ENCODE measurements at places on chromosomes 6 and 20. TPM values are rescaled to one million over a fixed set of nuclear protein-coding genes. Genes with fewer than 3 reads are reported as not detected.

DNA sequence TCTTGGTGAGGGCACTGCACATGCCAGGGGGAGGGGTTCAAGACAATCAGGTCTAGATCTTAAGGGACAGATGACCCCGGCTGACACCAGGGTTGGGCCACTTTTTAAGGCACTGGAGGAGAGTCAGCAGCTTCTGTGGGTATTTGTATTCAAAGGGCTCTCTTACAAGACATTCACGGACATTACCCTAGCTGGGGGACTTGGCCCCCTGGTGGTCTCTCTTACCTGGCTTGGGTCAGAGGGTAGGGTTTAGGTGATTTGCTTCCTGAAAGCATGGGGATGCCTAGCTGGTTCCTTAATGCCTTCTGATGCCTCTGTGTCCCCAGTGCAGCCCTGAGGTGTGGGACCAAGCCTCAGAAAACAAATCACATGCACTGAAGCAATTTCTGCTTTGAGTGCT lies 354.7 kb downstream of the CDC5L start:
- no peak for DNase-seq

The XKR7 gene
- not detected for total RNA-seq

GRCh38 chr6:109442393-109442924 lies 1.9 kb downstream of the SMPD2 start:
- DNase-seq = no peak

The DDRGK1 gene
- 40.2 TPM for total RNA-seq

- no peak for DNase-seq
These were observed 30.1 kb downstream of the OR2B6 start for GRCh38 chr6:27986928-27987725.

- no peak for DNase-seq
These were observed 46.0 kb downstream of the ZFP64 start for GRCh38 chr20:52145587-52145986.

The HSD17B8 gene
- 30.8 TPM for total RNA-seq

The RNASET2 gene
- 62.1 TPM for total RNA-seq

- DNase-seq = no peak
These were observed 40.2 kb upstream of the SAMHD1 start for GRCh38 chr20:36991703-36992102.

DNA sequence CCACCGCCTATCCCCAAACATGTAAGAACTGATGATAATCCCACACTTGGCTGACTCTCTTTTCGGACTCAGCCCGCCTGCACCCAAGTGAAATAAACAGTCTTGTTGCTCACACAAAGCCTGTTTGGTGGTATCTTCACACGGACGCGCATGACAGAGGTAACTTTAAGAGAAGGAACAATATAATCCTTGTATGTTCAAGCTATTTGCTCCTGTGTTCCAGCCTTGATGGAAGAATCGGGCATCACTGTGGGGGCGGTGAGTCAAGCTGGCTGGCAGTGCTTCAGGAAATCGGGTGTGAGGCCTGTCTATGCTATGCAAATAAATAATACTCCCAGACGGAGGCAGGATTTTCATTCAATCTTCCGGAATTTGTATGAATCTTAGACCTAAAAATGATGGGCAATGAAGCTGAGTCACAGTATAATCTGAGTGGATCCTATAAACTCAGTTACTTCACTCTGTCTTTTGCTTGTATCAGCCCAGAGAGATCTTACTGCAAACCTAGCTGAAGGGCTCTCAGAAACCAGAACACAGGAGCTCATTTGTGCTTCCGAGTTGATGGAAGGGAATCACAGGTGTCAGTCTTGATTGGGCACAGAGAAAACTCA lies 45.2 kb upstream of the NT5E start:
- DNase-seq = no peak

The MTFR2 gene
- total RNA-seq = 13.6 TPM

- DNase-seq = no peak
These were observed 132.1 kb downstream of the CEBPB start for GRCh38 chr20:50322703-50323131.

DNA sequence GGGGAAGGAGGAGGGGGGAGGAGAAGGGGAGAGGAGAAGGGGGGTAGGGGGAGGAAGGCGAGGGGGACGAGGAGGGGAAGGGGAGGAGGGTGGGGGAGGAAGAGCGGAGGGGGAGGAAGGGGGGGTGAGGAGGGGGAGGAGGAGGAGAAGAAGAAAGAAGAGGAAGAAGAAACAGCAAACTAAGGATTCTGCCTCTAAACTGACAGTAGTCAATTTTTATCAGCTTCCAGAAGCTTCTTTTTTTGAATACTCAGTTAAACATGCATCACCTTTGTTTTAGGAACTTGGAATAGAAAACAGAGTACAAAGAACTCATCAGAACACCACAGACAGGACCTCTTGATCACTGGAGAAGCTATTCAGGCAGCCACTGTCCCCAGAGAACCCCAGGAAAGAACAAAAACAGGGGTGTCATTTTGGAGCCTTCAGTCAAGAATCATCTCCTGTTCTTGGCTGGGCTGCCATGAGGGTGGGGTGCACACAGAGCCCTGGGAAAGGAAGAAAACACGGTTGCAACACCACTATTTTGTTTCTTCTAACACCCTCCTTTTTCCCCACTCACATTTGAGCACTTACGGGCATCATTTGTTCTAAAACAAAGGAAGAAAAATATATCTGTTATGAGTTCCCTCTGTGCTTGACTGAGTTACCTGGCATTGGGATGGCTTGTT lies 67.4 kb downstream of the TMEM170B start:
- no peak for DNase-seq

DNA sequence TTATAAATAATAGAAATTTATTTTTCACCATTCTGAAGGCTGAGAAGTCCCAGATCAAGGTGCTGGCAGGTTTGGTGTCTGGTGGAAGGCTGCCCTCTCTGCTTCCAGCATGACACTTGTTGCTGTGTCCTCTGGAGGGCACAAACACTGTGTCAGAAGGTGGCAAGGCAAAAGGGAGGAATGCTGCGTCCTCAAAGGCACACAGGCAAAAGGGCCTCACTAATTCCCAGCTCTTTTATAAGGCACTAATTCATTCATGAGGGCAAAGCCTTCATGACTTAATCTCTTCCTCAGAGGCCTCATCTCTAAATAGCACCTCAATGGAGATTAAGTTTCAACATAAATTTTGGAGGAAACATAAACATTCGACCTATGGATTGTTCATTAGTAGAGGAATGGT lies 209.5 kb upstream of the SMLR1 start:
- no peak for DNase-seq

- DNase-seq = no peak
These were observed 348.8 kb downstream of the PREX1 start for GRCh38 chr20:48478806-48479585.

The OR2H1 gene
- not detected for total RNA-seq

- DNase-seq = no peak
These were observed 11.7 kb downstream of the SLC13A3 start for GRCh38 chr20:46639587-46639986.

- DNase-seq = no peak
These were observed 595 bp upstream of the SRF start for GRCh38 chr6:43170417-43170930.

- DNase-seq = no peak
These were observed 22.3 kb downstream of the QKI start for GRCh38 chr6:163436843-163437242.

- DNase-seq = no peak
These were observed 246.9 kb upstream of the PRDM1 start for GRCh38 chr6:105839266-105839665.

All from GM12878 (cell line).